ENCODE measurements at places on chromosomes 11 and 22.

DNA sequence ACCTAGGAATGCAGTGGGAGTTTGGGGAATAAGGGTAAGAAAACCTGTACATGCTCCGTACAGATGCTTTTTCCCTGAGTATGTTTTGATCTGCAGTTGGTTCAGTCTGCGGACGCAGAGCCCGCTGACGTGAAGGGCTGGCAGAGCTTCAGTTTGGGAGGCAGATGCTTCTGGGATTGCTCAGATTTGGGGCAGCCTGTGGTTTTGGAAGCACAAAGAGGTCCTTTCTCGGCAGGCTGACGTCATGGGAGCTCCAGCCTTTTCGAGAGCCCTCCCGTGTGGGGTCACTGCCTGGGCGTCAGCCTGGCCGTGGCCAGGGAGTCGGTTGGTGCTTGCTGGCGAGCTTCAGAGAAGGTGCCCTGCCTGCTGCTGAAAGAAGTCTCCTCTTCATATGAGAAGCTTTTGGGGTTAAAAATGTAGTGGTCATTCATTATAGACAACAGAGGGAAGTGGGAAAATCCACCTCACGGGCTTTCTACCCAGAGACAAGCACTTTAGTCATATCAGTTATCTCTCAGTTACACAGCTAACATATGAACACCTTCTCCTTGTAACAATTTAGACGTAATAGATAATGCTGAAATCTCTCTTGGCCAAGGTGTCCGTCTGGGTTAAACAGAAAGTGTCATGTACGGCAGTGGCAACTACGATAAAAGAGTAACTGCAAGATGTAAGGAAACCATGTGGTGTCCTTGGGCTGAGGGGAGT lies 26.8 kb downstream of the TPCN2 start:
- no peak for DNase-seq

GRCh38 chr22:45860201-45860600 lies 116.8 kb downstream of the WNT7B start:
- DNase-seq = no peak

DNA sequence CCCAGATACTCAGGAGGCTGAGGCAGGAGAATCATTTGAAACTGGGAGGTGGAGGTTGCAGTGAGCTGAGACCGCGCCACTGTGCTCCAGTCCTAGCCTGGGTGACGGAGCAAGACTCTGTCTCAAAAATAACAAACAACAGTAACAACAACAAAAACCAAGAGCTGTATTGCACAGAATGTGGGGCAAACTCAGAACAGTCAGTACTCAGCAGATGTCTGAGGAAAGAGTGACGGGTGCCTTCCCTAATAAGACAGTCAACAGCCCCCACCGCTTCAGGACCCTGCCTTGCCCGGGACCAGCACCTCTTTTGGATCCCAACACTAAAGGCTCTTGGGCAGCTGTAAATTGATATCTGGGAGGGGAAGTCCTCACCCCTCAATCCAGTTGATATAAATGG lies 40.3 kb downstream of the RIBC2 start:
- no peak for DNase-seq

DNA sequence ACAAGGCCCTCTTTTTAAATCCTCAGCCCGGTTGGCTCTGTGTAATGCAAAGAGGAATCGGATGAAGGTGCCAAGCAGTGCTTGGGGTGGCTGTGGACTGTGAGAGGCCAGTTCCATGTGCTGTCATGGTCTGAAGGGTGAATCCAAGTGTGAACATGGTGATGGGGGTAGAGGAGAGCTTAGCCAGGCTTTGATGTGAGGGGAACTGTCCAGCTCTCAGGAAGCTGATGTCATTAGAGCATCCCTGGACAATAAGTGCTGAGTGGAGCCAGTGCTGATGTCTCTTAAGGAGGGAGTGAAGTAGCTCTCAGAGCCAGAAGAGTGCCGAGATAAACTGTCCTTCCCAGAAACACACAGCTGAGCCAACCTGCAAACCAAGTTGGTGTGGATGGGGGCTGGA lies 53.6 kb downstream of the NAV2 start:
- DNase-seq = no peak

GRCh38 chr11:67484847-67485311 lies 2.1 kb downstream of the AIP start:
- peak; percentile 83 for DNase-seq

GRCh38 chr11:121931748-121932352 lies 184.2 kb downstream of the BLID start:
- DNase-seq = no peak

DNA sequence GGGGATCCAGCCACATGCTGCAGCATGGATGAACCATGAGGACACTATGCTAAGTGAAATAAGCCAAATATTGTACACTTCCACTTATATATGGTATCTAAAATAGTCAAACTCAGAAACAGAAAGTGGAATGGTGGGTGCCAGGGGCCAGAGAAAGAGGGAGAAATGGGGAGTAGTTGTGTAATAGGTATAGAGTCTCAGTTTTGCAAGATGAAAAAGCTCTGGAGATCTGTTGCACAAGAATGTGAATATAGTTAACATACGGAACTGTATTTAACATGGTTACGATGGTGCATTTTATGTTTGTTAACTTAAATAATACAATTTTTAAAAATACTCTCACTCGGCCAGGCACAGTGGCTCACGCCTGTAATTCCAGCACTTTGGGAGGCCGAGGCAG lies 21.2 kb downstream of the GDPD5 start:
- no peak for DNase-seq

DNA sequence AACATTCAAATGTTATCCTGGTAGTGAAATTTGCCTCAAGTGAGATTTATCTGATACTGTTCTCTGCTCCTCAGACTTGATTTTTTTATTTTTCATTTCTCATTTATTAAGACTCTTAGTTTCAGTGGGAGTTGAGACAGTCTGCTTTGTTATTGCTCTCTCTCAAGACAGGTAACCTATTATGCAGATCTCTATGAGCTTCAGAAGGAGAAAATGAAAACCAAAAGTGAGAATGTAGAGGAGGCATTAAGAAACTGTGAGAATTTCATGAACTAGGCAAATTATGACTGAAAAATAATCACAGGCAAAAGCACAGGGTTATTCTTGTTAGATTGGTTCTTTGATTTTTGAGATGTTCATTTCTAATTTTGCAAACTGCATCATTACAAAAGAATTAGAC lies 290.0 kb upstream of the CHORDC1 start:
- DNase-seq = no peak

DNA sequence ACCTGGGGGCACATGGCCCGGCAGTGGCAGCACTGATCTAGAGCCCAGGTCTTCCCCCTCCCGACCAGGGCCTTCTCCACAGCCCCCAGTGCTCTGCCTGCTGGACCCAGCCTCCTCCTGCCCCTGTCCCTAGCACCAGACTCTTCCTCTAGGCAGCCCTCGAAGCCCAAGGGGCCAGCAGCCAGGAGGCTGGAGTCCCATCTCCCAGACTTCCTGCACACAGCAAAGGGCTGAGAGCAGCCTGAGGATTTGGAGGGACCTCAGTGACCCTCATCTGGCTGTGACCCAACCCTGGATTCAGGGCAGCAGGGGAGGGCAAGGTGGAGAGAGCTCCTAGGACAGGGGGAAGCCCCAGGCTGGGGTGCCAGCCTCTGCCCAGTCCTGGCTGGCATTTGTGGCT lies 3.0 kb downstream of the RHOD start:
- no peak for DNase-seq

- peak; percentile 77 for DNase-seq
Measured at GRCh38 chr22:39117585-39118191, 20.6 kb downstream of the APOBEC3H start.

- DNase-seq = no peak
Measured at GRCh38 chr11:58912124-58912523, 27.2 kb upstream of the GLYATL1 start.

DNA sequence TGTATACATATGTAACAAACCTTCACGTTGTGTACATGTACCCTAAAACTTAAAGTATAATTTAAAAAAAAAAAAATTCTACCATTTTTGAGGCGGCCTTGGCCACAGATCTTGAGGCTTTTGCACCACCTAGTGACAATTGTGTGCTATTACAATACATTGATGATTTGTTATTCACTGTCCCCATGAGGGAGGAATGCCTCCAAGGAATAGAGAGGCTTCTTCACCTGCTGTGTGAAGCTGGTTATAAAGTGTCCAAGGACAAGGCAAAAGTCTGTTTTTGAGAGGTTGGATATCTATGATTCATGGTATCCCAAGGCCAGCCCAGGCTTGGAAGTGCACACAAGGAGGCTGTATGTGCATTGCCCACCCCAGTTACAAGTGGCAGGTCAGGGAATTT lies 30.7 kb downstream of the SLC22A25 start:
- no peak for DNase-seq

DNA sequence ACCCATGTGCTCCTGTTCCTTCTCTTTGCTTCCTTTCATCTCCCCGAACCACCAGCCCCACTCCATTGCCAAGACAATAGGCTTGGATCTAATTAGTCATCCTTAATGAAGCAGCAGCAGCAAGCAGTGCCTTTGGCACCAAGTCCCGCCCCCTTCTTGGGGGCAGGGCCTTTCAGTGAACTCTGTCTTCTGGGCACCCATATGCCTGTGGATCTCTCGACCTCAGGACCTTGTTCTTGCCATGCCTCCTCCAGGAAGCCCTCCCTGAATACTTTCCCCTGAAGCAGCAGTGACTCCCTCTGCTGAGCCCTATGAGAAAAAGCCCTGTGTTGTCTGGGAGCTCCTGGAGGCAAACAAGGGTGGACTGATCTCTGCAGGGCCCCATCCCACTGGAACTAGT lies 32.1 kb downstream of the ARHGEF17 start:
- no peak for DNase-seq

DNA sequence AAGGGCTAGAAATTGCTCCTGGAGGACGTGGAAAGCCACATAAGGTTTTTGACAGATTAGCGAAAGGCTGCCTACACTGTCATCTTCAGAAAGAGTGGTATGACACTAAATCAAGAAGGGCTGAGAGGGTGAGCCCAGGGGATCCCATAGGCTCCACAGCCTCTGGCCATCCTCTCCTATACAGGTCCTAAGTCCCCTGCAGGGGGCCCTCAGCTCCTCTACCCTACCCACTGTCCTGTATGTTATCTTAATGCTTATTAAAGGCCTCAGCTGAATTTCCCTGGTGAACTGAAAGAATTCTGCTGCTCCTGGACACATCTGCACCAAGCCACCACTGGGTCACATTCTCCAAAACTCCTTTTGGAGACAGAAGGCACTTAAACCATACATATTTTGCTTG lies 7.9 kb downstream of the KLHL22 start:
- no peak for DNase-seq

DNA sequence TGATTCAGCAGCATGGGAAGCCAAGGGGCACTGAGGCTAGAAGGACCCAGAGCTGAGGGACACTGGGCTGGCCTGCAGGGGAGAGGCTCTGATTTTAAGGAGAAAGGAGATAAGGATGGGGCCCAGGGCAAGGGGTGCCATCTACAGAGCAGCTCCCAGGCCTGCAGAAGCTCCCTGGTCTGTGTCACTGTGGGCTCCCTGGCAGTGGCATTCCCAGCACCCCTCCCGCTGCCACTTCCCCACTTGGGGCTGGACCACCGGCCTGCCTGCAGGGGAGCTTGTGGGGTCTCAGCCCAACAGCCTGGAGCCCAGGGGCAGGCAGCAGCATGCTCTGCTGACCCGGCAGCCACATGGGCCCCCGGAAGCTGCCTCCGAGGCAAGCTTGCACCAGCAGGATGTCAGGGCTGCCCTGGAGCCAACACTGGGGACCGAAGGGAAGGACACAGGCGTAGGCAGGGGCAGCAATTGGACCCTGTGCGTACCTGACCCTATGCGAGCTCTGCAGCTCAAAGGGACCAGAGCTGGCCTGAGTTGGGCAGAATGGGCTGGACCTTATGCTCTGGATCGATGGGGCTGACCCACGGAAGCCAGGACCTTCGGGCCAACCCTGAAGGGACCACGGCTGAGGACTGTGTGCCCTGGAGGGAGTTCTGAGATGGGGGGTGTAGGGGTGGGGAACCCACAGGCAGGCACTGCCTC lies 35.4 kb upstream of the WNT7B start:
- DNase-seq = no peak

- DNase-seq = no peak
Measured at GRCh38 chr11:14308114-14308896, 50.7 kb downstream of the RRAS2 start.

DNA sequence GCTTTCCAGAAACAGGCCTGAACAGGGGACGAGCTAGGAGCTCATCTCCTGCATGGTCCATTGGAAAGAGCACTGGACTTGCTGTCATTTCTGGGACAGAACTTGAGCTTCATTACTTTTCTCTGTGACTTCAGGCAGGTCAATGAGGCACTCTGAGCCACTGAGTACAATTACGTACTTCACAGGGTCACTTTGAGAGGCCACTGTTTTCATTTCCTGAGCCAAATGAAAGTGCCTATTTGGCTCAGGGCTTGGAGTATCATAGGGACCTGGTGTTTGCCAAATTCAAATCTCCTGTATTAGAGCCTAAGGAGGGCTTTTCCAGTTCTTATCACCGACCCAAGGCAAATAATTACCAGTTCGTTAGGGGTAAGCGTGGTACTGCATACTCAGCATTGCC lies 319.3 kb downstream of the CADM1 start:
- no peak for DNase-seq

DNA sequence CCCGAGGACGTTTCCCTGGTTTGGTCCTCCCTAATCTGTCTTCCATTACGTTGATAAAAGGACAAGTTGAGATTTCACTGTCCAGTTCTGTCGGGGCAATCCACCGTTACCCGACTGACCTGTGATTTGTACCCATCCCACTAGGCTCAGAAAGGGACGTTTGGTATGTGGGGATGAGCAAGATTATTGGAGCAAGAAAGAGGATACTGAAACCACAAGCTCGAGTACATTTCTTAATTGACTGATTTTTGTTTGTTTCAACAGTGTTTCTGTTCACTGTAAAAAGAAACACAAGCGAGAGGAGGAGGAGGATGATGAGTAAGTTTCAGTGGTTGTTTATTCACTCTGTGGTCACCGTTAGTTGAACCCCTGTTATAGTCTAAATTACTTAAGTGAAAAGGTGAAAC lies 969 bp downstream of the CCDC117 start:
- DNase-seq = no peak

- no peak for DNase-seq
Measured at GRCh38 chr22:48334971-48335370, 1492.7 kb downstream of the BRD1 start.

- no peak for DNase-seq
Measured at GRCh38 chr22:35020517-35020916, 45.4 kb upstream of the ISX start.

- DNase-seq = no peak
Measured at GRCh38 chr11:66868082-66868725, 11.3 kb downstream of the LRFN4 start.

GRCh38 chr11:121780971-121781370 lies 328.2 kb upstream of the SORL1-AS1 start:
- no peak for DNase-seq

- no peak for DNase-seq
Measured at GRCh38 chr11:117551761-117552343, 224.2 kb downstream of the CEP164 start.

GRCh38 chr22:23714596-23715578 lies 24.1 kb downstream of the RGL4 start:
- no peak for DNase-seq

DNA sequence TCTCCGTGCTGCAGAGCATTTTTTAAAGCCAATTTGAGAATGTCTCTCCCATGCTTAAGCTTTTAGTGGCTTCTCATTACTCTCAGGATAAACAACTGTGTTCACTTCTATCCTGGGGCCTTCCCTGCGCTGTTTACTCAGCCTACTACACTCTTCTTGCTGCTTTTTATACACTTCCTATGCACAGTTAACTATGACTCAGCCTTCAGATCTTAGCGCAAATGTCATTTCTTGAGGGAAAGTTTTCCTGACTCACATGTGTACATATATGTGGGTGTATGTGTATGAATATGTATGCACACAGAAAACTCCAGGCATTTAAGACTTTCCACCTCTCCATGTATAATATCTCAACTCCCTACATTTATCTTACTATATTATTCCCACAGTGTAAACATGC lies 9.8 kb downstream of the THAP12 start:
- DNase-seq = peak; percentile 26
